ENCODE measurements at places on chromosomes 1 and 21.
A peak's percentile ranks its signal among the peaks of the same experiment; 100 is the strongest.

DNA sequence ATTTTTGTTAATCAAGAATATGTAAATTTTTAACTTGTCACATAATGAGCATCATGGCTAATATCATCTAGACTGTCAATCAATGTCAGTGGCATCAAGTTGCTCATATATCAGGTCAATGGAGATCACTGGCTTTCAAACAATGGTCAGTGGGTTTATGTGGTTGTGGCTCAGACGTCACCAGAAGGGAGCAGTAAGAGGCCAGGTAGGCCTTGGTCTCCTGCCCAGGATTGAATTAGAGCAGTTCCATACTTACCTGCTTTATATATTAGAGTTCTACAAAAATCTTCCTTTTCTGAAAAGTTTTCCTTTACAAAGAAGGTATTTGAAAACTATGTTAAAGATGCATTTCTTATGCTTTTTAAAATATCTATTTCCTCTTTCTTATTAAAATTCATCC is 206.3 kb upstream of the B3GALT2 start:
- DNase-seq, result no peak

GRCh38 chr1:153627715-153628626 is at the start of gene S100A1:
Gene S100A1, plus strand, starts transcription at chr1:153628434. Its CDS starts 2,088 bp downstream, at chr1:153630522.
- DNase-seq, result no peak

DNA sequence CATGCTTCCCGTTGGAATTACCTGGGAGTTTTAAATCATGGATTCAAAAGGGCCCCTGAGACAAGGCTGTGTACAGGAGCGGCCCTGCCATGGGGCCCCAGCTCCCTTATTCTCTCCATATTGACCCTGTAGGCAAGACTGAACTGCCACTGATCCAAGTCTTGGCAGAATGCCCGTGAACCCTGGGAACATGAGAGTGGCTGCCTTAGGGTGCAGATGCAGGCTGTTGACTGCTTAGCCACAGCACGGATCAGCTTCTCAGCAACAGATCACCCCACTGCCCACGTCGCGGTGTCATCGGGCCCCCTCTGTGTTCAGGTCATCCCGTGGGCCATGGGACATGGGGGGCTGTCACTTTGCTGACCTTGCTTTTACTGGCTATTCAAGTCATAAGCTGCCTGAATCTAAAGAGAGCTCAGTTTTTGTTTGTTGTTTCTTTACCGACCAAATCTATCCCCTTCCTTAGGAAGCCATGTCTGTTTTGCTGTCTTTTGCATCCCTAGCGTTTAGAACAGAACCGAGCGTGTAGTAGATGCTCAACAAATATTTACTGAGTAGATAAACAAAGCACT is 83.4 kb downstream of the MATN1 start:
- no peak for DNase-seq

- no peak for DNase-seq
Measured at GRCh38 chr1:78619446-78619802, 824 bp upstream of the IFI44L start.

GRCh38 chr1:61088163-61088974 is 6.0 kb downstream of the NFIA start:
- DNase-seq, result no peak

DNA sequence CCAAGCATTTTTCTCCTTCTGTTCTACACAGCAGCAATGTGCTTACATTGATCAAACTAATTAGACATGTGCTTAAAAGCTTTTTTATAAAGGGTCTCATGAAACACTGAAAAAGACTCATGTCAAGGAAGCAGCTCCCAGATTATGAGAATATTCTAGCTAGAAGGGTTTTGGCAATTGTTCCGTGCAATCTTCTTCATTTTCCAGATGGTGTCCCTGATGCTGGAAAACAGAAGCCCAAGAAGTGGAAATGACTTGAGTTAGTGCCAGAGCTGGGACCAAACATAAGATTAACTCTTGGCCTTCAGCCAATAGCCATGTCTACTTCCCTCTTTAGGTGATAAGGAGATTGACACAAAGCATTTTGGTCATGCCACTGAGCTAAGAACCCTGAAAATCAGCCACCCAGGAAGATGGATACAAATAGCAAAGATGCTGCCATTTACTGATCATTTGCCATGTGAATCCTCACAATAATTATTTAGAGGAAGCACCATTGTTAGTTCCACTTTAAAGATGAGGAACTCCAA is 110.8 kb downstream of the MATN1 start:
- no peak for DNase-seq

GRCh38 chr1:41891199-41891896 is 27.4 kb downstream of the HIVEP3 start:
- peak; percentile 40 for DNase-seq

DNA sequence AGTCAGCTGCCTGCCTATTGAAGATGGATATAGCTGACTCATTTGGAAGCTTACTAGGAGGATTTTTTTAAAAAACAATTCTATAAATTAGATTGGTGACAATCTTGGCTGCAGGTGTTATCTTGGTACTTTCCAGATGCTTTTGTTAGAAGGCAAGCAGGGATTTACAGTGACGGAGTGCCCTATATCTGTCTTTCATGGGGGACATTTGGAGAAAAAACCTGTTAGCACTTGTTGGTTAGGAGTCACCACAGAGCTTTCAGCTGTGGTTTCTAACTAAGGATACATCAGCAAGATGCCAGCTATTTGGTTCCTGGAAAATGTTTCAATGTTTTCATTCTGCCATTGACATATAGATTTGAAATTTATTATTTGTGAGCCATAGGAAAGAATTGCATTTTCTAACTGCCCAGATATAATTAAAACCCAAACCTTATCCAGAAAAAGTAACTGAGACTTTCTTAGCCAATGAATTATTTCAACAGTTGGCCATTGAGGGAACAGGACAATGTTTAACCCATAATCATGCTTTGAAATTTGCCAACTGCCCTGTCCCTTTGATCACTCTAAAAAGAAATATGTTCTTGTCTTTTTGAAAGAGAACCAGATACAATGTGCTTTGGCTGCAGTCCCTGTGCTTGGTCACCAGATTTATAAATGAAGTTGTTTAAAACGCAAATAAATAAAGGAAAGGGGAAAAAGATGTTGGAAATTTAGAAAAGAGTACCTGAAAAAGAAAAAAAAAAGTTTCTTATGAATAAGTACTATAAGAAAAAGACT is 761.0 kb upstream of the CXADR start:
- DNase-seq, result no peak

- peak; percentile 37 for DNase-seq
Measured at GRCh38 chr21:18499761-18500376, 96.3 kb upstream of the TMPRSS15 start.

DNA sequence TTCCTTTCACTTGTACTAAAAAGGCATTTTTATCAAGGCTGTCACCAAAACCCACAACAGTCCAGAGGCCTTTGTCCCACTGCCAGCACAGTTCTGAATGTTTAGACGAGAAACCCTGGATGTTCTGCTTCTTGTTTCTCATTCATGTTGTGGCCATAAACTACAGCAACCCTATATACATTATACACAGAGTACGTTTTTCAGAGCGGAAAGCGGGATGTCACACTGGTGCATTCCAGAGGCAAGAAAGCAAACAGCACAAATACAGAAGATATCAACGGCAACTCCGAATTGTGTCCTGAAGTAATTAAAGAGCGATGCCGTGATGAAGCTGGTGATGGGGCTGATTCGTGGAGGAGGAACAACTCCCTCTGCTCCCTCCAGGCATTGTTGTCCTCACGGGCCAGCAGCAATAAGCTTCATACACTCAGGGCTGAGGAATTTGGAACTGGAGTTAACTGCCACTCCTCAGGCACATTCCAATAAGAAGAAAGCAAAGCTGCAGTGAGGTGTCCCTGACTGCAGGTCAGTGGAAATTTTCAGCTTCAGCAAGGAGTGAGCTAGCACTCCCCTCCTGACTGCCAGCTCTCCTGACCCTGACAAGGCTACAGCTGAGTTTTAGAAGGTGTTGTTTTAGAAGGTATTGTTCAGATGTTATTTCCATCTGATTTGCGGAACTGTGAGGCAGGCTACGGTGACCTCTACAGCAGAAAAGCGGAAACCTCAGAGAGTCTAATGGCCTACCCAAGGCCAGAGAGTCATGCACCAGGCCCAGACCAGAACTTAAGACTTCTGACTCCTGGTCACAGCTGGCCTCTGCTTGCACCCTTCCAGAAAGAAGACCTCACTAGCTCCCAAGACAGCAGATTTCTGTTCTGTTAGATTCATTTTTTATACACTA is 149.0 kb downstream of the TGFBR3 start:
- no peak for DNase-seq

DNA sequence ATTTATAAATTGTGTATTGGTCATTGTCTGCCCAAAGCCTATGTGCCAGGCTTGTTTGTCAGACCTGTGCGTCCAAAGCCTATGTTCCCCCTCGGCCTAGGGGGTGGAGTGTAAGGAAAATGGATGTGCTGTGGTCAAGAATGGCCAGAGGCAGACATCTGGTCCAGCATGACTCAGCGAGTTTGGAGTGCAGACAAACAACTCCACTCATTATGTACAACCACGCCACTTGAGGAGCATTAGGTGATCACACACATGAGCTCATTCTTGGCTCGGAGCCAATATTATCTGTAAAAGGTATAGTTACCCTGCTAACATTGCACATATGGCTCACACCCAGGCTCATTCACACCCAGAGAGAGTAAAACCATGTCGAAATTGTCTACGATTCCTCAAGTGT is 1047.6 kb upstream of the ADGRL4 start:
- no peak for DNase-seq

DNA sequence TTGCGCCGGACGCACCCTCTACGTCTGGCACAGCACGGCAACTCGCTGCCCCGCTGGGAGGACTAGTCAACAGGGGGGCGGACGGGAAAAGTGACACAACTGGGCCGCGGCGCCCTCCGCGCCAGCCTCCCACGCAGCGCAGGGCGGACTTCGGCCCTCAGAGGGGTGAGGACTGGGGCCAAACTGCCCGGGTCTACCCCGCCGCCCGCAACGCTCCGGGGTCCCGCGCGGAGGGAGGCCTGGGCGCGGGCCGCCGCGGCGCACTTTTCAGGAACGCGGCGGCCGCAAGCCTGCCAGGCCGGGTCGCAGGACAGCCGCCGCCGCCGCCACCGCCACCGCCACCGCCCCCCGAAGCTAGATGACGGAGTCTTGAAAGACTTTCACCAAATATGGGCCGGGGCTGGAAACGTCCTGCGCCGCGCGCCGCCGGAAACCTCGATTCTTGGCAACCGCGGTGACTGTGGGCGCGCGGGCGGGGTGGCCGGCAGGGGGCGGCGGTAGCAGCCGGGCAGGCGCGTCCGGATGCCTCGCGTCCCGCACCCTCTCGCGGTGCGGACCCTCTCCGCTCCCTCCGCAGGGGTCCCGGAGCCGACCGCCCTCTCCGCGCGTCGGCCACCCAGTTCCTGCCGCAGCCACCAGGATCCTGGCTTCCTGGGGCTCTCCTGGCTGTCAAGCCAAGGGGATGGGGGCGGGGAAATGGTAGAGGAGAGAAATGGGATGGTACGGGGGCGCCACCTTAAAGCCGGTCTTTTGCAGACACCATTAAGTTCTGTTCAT is 3.7 kb upstream of the CCN1 start:
- DNase-seq, result peak; percentile 69

- no peak for DNase-seq
Measured at GRCh38 chr1:40339420-40340323, 22.6 kb upstream of the COL9A2 start.

GRCh38 chr1:19769211-19769932 is 30.3 kb downstream of the TMCO4 start:
- no peak for DNase-seq

DNA sequence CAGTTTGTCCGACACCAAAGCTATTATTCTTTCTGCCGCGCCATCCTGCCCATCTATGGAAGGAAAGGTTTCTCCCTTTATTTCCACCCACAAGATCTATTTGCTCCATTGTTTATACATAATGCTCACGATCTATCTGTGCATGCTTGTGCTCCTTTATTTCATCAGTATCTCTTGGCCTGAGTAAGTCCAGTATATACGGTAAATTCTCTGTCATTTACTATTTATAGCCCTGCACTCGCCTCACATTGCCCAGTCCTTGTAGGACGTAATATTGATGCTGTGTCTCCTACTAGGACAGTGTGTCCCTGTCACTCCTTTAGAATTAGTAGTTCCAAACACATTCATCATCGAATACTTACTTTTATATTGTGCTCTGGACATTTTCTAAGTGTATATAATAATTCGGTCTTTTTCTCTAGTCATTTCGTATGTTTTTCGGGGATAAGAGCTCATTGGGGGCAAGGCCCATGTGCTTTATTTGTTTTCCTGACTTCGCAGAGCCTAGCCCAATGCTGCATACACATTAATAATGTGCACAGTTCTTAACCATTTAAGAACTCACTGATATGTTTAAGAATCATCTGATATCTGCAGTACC is 3.1 kb upstream of the NID1 start:
- no peak for DNase-seq

DNA sequence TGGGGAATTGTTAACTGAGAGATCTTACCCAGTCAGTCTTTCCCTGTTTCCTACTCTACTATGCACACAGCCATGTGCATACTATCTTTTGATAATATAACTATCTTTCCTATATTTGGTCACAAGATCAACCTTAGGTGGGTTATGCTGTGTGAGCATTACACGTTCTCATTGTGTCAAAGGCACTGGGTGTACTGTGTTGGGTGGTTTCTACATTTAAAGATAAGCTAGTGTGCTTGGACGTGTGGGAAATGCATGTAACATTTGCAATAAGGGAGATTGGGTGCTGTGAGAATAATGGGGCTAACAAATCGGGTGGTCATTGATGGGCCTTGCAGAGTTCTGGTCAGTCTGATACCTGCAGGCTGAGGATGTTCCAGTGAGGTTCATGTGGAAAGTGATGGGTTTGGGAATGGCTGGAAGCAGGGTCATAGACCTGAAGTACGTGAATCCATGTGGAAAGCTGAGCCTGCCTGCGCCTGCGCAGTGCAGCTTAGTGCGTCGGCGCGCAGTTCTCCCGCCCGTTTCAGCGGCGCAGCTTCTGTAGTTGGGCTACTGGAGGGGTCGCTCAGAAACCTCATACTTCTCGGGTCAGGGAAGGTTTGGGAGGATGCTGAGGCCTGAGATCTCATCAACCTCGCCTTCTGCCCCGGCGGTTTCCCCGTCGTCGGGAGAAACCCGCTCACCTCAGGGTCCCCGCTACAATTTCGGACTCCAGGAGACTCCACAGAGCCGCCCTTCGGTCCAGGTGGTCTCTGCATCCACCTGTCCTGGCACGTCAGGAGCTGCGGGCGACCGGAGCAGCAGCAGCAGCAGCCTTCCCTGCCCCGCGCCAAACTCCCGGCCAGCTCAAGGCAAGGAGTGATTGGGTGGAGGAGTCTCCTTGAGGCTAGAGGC is at the start of gene MSH4:
Gene MSH4 (plus strand): TSS at position 507 of the 897 bp plus-strand sequence. CDS start 104 bp downstream, at position 611.
- DNase-seq, result peak; percentile 55

- DNase-seq, result no peak
Measured at GRCh38 chr1:98732985-98733781, 71.7 kb downstream of the SNX7 start.

- DNase-seq, result no peak
Measured at GRCh38 chr1:116104667-116105066, 6.5 kb upstream of the MAB21L3 start.

GRCh38 chr1:233631810-233632405 is 18.0 kb downstream of the KCNK1 start:
- DNase-seq, result no peak

All from activated naive CD8-positive, alpha-beta T cell treated with anti-CD3 and anti-CD28 coated beads, Interleukin-2, amount 50 U/mL, for 24 hours (primary cell).